ENCODE measurements at places on chromosomes 7 and 10.

GRCh38 chr7:137816696-137817320, 30.0 kb downstream of the DGKI start:
- DNase-seq, result no peak

GRCh38 chr10:121680879-121681655, 82.8 kb upstream of the FGFR2 start:
- no peak for DNase-seq

GRCh38 chr7:151339651-151340382, 1.8 kb upstream of the NUB1 start:
- DNase-seq, result no peak

- DNase-seq, result no peak
Observed at GRCh38 chr10:14840178-14840577, 2.1 kb downstream of the HSPA14 start.

DNA sequence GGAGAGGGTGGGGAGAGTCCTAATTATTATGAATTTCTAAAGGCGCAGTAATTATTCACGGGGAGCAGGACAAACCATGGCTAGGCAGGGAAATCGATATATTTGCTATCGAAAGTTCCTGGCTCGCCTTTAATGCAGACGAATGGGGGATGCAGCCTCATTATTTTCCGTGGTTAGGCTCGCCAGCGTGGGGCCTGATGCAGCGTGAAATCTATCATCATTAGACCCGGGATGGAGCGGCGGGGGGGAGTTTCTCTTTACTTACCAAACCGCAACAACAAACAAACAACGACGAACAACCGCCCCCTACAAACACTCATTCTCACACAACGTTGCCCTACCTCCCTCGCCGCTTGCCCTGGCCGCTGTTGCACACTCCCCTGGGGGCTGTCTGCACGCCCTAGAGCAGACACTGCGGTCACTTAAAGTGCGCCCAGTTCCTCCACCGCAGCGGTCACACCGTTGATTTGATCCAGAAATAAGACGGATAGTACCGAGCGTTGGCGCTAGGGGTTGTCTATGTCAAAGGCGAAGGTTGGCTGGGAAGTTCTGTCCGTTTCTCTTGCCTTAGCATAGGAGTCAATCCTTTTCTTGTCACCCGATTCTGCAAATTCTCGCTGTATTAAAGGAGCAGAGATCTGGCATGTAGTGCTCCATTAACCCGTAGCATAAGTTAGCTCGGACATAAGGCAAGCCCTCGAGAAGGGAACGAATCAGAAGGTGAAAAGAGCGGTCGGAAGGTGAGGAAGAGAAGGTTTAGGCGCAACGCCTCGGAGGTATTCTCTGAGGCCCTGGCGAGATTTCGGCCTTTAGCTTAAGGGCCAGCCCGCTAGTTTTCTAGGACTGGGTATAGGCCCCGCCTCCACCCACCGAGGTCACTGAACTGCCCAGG, 10.4 kb downstream of the NXPH1 start:
- no peak for DNase-seq

DNA sequence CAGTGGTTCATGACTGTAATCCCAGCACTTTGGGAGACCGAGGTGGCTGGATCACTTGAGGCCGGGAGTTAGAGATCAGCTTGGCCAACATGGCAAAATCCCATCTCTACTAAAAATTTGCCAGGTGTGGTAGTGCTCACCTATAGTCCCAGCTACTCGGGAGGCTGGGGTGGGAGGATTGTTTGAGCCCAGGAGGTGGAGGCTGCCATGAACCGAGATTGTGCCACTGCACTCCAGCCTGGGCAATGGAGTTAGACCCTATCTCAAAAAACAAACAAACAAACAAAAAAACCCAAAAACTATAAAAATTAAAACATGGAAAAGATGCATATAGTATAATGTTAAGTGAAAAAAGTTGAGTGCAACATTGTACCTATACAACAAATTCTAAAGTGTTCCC, 81.4 kb downstream of the AKR1D1 start:
- DNase-seq, result no peak

- no peak for DNase-seq
Observed at GRCh38 chr7:45176886-45177731, 19.5 kb downstream of the RAMP3 start.

DNA sequence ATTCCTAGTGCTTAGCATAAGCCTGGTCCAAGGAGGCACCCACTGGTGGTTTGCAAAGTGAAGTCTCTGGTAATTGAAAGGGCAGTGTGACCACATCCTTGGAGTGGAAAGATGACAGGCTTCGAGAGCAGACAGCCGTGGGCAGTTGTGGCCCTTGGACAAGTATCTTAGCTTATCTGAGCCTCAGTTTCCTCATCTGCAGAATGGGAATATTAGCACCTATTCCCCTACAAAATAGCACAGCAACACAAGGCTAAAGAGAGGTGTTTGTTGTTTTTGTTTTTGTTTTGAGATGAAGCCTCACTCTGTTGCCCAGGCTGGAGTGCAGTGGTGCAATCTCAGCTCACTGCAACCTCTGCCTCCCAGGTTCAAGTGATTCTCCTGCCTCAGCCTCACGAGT, 29.3 kb downstream of the MYL10 start:
- DNase-seq, result no peak

- no peak for DNase-seq
Observed at GRCh38 chr7:55515569-55516279, 56.6 kb downstream of the VOPP1 start.

GRCh38 chr7:8435095-8435494, 1.7 kb downstream of the NXPH1 start:
- no peak for DNase-seq

- DNase-seq, result no peak
Observed at GRCh38 chr7:89623018-89623672, 531.1 kb upstream of the STEAP1 start.

- DNase-seq, result no peak
Observed at GRCh38 chr10:63699785-63700613, 178.8 kb downstream of the REEP3 start.

DNA sequence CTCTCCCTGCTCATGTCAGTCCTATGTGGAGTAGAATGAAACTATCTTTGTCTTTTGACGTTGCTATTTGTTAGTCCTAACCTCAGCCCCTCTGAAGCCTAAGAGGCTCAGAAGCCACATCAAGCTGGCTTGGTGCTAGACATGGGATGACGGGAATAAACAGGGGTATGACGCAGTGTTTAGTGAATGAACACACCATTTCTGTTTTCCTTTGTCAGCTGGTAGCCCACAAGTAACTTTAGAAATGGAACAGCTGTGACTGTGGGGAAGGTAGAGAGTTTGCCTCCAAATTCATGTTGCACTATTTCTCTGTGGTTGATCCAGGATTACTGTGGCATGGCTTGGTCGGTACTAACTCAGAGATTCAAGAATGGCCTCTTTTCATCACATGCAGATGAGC, 31.3 kb downstream of the COX15 start:
- no peak for DNase-seq

GRCh38 chr10:46553238-46554049, 3.0 kb downstream of the GPRIN2 start:
- DNase-seq, result no peak

DNA sequence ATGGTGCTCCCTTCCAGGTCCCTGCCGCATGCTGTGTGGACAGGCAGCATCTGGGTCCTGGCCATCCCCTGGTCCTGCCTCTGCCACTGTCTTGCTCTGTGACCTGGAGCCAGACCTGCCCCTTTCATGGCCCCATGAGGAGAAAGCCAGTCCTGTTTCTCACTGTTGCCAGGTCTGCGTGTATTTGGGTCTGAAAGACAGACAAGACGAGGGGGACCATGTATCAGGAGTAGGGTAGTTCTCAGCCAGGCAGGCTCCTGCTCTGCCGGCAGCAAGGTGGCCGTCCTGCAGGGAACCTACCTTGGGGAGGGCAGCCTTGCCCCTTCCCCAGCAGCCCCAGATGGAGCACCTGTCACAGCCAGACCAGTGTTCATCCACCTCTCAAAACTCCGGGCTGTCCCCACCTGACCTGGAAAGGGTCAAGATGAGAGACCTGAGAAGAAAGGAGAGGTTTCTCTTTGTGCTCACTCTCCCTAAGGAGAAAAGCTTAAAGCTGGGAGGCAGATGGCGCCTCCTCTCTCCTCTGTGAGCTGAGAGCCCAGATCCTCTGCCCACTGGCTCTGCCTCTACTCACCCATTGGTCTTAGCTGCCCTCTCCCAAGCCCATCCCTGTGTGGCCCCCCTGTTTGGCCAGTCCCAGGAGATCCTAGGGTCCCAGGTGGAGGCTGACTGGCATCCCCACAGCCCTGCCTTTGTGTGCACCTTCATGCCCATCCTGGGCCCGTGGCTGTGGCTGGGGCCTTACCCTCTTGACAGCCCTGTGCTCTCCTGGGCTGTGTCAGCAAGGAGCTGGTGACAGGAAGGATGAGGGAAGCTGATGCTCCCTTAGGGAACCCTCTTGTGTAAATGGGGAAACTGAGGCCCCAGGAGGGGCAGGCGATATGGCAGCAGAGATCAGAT, 116.1 kb upstream of the PCBD1 start:
- DNase-seq, result no peak

- DNase-seq, result no peak
Observed at GRCh38 chr10:3749600-3749999, 35.4 kb downstream of the KLF6 start.

- no peak for DNase-seq
Observed at GRCh38 chr7:155922067-155922816, 110.0 kb upstream of the SHH start.

GRCh38 chr10:113712755-113713639, 33.3 kb downstream of the CASP7 start:
- DNase-seq, result no peak

DNA sequence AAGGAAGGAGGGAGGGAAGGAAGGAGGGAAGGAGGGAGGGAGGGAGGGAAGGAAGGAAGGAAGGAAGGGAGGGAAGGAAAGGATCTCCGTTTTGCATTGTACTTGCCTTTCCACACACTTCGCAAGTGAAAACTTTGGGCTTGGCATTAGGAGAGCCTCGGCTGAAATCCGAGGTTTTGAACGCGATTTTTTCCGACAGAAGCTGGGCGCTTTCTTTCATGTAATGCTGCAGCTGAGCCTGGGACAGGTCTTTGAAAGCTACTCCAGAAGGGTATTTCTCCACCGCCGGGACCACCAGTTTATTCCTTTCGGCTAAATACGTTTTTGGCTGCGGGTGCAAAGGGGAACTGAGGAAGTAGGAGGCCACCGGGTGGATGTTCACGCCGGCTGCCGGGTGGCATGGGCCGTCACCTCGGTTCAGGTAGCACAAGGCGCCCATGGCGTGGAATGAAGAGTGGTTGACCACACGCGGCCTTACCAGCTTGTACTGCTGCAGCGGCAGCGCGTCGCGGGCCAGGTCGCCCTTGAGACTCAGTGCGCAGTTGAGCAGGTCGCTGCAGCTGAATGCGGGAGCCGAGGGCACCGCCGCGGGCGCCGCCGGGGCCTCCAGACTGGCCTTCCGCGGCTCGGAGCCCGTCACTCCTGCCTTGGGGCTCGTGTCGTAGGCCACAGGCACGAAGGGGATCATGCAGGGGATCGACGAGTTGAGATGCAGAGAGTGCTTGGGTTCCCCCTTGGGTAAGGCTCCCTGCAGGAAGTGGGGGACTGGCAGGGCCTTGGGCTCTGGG, 825 bp downstream of the FEZF1 start:
- no peak for DNase-seq

DNA sequence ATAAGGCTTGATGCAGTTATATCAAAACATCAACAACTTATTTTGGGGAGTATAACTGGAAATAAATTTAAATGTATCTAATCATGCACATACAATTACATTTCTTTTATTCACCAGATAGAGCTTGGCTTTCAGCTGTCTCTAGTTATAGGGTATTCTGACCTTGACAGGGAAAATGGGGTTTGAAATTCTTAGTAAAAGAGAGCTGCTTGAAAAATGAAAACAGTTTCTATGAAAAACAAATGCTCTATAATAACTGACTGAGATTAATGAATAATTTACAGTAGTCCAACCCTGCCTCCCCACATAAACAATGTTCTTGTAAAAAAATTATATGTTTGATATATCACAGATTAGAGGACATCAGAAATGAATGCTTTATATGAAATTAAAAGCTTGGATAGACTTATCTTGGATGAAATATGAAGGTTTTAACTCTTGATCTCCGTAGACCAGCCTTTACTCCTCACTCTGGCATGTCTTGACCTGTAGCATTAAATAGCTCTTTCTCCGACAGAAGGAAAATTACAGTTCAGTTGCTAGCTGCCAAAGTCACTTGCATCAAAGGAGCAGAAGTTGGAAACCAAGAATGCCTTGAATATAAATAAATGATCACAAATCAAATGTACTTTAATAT, 32.1 kb downstream of the VWC2 start:
- no peak for DNase-seq

DNA sequence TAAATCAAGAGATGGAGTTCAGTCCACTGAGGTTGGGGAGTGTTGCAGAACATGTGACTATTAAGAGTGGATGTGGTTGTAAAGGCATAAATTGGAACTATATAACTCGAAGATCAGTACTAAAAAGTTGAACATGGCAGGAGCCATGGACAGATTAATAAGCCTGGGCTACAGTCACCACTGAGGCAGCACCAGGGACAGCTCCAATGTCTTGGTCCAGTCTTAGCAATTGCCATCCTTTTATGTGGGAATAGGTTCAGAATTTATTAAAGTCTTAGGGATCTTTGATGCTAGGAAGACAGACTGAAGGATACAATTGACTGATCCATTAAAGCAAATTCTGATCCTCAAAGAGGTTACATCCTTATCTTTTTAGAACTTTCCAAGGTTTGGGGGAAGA, 156.6 kb downstream of the ADRA2A start:
- no peak for DNase-seq

- no peak for DNase-seq
Observed at GRCh38 chr10:50604809-50605208, 18.9 kb downstream of the SGMS1 start.

- DNase-seq, result no peak
Observed at GRCh38 chr10:85862771-85863170, 503.8 kb downstream of the GRID1 start.

GRCh38 chr10:49550563-49550962, 11.6 kb upstream of the ERCC6 start:
- no peak for DNase-seq

DNA sequence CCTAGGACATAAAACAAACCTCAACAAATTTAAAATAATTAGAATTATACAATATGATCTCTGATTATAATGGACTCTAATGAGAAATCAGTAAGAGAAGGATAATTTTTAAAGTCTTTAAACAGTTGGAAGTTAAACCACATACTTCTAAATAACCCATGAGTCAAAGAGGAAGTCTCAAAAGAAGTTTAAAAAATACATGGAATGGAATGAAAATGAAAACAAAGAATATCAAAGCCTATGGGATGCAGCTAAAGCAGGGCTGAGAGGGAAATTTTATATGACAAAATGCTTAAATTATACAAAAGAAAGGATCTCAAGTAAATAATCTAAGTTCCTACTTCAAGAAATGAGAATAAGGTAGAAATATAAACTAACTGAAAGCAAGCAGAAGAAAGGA, 460.5 kb downstream of the RPS24 start:
- no peak for DNase-seq

- no peak for DNase-seq
Observed at GRCh38 chr7:151917791-151918509, 38.3 kb upstream of the GALNTL5 start.

GRCh38 chr7:81986723-81987470, 217.1 kb upstream of the HGF start:
- no peak for DNase-seq

- DNase-seq, result no peak
Observed at GRCh38 chr7:78146546-78146945, 348.0 kb downstream of the PHTF2 start.

- peak; percentile 36 for DNase-seq
Observed at GRCh38 chr7:2719007-2719406, 31.0 kb downstream of the AMZ1 start.

GRCh38 chr7:44158873-44159631, 17.9 kb upstream of the MYL7 start:
- no peak for DNase-seq

- DNase-seq, result no peak
Observed at GRCh38 chr10:48937796-48938195, 1.8 kb downstream of the LRRC18 start.

All from effector memory CD4-positive, alpha-beta T cell (primary cell).